ENCODE measurements at places on chromosomes 5 and 9.
A peak's percentile ranks its signal among the peaks of the same experiment; 100 is the strongest.

GRCh38 chr5:116176121-116176520, 91.3 kb downstream of the COMMD10 start:
- H3K4me1 ChIP-seq, result no peaks in the 10 kb centered on the region
- H3K27me3 ChIP-seq, result no peaks in the 10 kb centered on the region
- H3K36me3 ChIP-seq, result no peaks in the 10 kb centered on the region
- H3K27ac ChIP-seq, result no peak overlapping the region
- H3K4me3 ChIP-seq, result no peak overlapping the region

DNA sequence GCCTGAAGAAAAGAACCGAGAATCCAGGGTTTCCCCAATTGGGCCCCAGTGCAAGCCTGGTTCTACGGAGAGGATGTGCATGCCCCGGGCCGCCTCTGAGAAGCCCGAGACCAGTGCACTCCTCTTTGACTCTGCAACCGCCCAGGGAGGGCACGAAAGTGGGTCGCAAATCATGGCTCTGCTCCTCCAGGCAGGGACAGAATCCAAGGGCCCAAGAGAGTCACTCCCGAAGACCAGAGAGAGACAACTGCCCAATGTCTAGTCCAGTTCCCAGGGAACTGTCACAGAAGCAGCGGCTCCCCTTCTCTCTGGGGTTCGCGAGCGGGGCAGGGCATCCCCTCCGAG, 107.8 kb downstream of the PSD2 start:
- H3K27ac ChIP-seq, result no peak overlapping the region
- H3K4me3 ChIP-seq, result no peak overlapping the region
- H3K27me3 ChIP-seq, result no peaks in the 10 kb centered on the region
- H3K4me1 ChIP-seq, result no peaks in the 10 kb centered on the region

- no peak overlapping the region for H3K27ac ChIP-seq
- H3K27me3 ChIP-seq, result no peaks in the 10 kb centered on the region
- peak; percentile 79 for DNase-seq
- H3K4me3 ChIP-seq, result no peak overlapping the region
- no peaks in the 10 kb centered on the region for H3K36me3 ChIP-seq
Observed at GRCh38 chr9:81656004-81656403, 33.3 kb downstream of the TLE1 start.

DNA sequence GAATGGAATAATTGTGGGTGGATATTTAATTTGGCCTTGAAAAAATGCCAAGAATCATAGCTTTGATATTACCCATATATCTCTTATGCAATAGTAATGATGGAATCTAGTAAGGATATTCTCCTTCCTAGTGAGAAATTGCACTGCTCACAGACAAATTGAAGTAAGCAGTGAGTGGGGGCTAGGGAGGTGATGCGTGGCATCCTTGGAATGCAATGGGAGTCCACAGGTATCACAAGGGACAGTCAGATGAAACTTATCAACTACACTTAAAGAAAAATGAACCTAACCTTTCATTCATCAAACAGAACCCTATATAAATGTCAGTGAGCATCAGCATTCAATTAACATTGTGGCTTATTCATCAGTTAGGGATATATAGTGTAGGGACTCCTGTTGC, 57.8 kb downstream of the IZUMO3 start:
- H3K36me3 ChIP-seq, result no peaks in the 10 kb centered on the region
- H3K4me3 ChIP-seq, result no peak overlapping the region
- no peak for DNase-seq

GRCh38 chr5:165029099-165029870, 1523.9 kb downstream of the MAT2B start:
- H3K27me3 ChIP-seq, result no peaks in the 10 kb centered on the region
- no peak for DNase-seq
- no peaks in the 10 kb centered on the region for H3K4me1 ChIP-seq
- no peak overlapping the region for H3K4me3 ChIP-seq
- H3K27ac ChIP-seq, result no peak overlapping the region

DNA sequence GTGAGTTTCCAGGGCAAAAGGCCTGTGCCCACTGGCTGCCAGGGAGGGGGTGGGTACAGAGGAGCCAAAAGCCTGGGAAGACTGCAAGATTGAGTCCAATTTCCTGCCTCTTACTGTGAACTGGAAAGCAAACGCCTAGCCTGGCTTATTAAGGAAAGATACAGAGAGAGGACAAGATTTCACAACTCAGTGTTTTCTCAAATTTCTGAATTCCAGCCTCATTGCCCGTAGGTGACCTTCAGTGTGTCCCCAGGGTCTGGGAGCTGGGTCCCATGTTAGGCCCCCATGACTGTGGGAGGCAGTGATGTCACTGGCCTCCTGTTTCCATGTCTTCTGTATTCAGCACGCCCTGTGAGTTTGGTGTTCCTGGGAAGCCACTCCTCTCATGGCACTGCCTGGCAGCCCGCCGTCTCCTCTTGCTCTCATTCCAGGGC, 60.6 kb upstream of the PTPN3 start:
- H3K4me3 ChIP-seq, result no peak overlapping the region
- H3K27ac ChIP-seq, result no peak overlapping the region
- H3K4me1 ChIP-seq, result no peaks in the 10 kb centered on the region
- DNase-seq, result no peak

- H3K4me1 ChIP-seq, result no peaks in the 10 kb centered on the region
- no peaks in the 10 kb centered on the region for H3K27me3 ChIP-seq
- no peaks in the 10 kb centered on the region for H3K36me3 ChIP-seq
- H3K4me3 ChIP-seq, result no peak overlapping the region
- no peak for DNase-seq
- no peak overlapping the region for H3K27ac ChIP-seq
Observed at GRCh38 chr9:74412236-74412979, 84.7 kb upstream of the RORB start.

DNA sequence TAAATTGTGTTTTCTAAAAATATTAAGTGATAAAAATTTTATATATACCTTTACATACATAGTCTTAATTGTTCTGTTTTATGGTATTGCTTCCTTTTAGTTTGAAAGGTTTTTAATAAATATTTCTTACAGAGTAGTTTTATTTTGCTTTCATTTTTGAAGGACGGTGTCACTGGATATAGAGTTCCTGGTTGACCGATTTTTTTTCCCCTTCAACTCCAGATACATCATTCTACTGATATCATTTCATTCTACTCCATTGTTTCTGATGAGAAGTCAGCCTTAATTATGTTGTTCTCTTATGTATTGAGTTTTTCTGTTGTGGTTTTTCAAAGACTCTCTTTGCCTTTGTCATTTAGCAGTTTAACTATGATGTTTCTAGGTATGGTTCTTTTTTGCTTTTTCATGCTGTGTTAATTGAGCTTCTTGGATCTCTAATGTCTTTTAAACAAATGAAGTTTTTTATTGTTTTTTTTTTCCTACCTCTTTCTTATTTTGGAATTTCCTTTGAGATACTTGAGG, 30.4 kb downstream of the MTREX start:
- peaks cover 3% of the 10 kb centered on the region for H3K4me1 ChIP-seq
- H3K27me3 ChIP-seq, result no peaks in the 10 kb centered on the region
- peaks cover 65% of the 10 kb centered on the region for H3K36me3 ChIP-seq
- no peak overlapping the region for H3K4me3 ChIP-seq
- no peak for DNase-seq
- no peak overlapping the region for H3K27ac ChIP-seq

- H3K36me3 ChIP-seq, result peaks cover 38% of the 10 kb centered on the region
- H3K27ac ChIP-seq, result no peak overlapping the region
- no peak overlapping the region for H3K4me3 ChIP-seq
- peak; percentile 49 for DNase-seq
- no peaks in the 10 kb centered on the region for H3K27me3 ChIP-seq
- no peaks in the 10 kb centered on the region for H3K4me1 ChIP-seq
Observed at GRCh38 chr9:122144836-122145591, 14.6 kb downstream of the NDUFA8 start.

- H3K27ac ChIP-seq, result no peak overlapping the region
- no peaks in the 10 kb centered on the region for H3K36me3 ChIP-seq
- no peak for DNase-seq
- H3K4me3 ChIP-seq, result no peak overlapping the region
- no peaks in the 10 kb centered on the region for H3K27me3 ChIP-seq
Observed at GRCh38 chr9:12785260-12785770, 10.5 kb downstream of the LURAP1L start.
